WTC11 (cell line): ENCODE measurements at places on chromosomes 3 and 15. TPM values are rescaled to one million over a fixed set of nuclear protein-coding genes. Genes with fewer than 3 reads are reported as not detected.

GRCh38 chr3:52032702-52033408, 23.5 kb downstream of the DUSP7 start:
- no peaks in the 10 kb centered on the region for H3K27me3 ChIP-seq
- no peaks in the 10 kb centered on the region for H3K36me3 ChIP-seq
- DNase-seq: no peak
- no peak overlapping the region for H3K4me3 ChIP-seq
- peaks cover 7% of the 10 kb centered on the region; the same call in 1 of the 2 replicates for H3K4me1 ChIP-seq

DNA sequence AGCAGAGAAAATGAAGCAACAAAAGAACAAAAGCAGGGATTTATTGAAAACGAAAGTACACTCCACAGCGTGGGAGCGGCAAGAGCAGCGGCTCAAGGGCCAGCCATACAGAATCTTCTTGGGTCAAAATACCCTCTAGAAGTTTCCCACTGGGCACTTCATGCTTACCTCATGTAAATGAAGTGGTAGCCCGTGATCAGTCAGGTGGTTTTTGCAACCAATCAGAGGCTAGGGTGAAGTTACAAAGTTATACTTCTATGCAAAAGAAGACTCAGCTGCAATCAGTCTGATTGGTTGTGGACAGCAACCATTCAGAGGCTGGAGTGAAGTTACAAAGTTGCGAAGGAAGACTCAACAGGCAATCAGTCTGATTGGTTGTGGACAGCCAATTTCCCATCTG, 37.8 kb upstream of the TRH start:
- no peak for DNase-seq
- H3K27ac ChIP-seq: no peak overlapping the region
- H3K4me1 ChIP-seq: peaks cover 11% of the 10 kb centered on the region
- H3K4me3 ChIP-seq: no peak overlapping the region
- no peaks in the 10 kb centered on the region for H3K36me3 ChIP-seq
- peaks cover 8% of the 10 kb centered on the region for H3K27me3 ChIP-seq

Gene IL12A
- 0.69 to 1.0 TPM (median 0.69 TPM) in 3 replicates for total RNA-seq

Gene HTR3E
- total RNA-seq: not detected in 3 replicates

Gene RTP3
- total RNA-seq: not detected in 3 replicates

Gene CLSTN2
- 0.32 to 0.46 TPM (median 0.35 TPM) in 3 replicates for total RNA-seq

Gene COL6A5
- 0.02 to 0.05 TPM in 2 of 3 replicates, not detected in the other for total RNA-seq
